ENCODE measurements at places on chromosomes 5 and 9. TPM values are rescaled to one million over a fixed set of nuclear protein-coding genes. Genes with fewer than 3 reads are reported as not detected.

DNA sequence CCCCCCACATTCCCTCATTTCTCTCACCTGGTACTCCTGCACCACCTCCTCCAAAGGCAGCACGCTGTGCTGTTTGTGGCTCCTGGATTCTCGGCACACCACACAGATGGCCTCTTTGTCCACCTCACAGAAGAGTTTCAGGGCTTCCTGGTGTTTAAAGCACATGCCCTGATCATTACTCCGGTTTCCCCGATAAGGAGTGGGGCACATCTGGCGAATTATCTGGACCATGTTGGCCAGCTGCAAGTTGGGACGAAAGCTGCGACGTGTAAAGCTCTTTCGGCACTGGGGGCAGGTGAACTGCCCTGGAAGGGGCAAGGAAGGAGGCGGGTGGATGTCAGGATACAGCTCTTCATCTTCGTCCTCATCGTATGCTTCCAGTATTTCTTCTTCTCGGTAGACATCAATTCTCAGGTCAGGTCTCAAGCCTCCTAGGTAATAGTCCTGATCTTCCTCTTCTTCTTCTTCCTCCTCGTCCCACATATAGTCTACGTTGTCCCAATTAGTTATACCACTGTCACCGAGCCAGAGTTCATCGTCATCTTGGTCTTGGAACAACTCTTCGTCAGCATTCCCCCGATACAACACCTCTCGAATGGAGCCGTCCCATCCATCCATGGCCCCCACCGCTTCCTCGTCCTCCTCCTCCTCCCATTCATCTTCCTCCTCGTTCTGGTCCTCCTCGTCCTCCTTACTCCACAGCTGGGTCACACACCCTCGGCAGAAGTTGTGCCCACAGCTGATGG lies 796 bp downstream of the TRIM52 start:
- H3K27me3 ChIP-seq: no peaks in the 10 kb centered on the region
- DNase-seq: peak; percentile 45

- H3K27me3 ChIP-seq: no peaks in the 10 kb centered on the region
- DNase-seq: no peak
- H3K36me3 ChIP-seq: no peaks in the 10 kb centered on the region
- H3K4me3 ChIP-seq: no peak overlapping the region
These were observed 318.5 kb downstream of the CDK5RAP2 start for GRCh38 chr9:120261419-120261818.

Gene IFNA13
- total RNA-seq: not detected

DNA sequence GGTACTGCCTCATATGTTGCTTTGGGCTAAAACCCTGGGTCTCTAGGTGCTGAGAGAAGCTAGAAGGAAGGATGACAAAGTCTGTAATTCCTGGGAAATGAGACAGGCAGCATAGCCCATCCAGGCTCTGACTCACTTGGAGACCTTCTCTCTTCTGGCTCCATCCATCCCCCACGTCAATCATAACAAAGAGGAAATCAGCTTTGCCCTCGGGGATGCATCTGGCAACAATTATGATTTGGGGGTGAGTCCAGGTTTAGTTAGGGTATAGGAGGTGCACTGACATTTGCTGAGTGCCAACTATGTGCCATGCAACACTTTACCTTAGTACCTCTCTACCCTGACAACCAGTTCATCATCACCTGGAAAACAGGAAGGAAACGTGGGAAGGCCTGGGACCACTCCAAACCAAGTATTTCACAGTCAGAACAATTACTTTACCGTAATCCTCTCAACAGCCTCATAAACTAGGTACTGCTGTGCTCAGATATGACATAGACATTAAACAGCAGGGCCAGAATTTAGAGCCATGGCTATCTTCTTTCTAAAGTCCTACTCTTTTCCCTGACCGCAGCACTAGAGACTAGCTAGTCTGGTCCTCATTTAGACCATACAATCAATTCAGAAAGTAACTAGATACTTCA lies 39.1 kb upstream of the GZMA start:
- H3K4me3 ChIP-seq: no peak overlapping the region
- no peaks in the 10 kb centered on the region for H3K27me3 ChIP-seq
- H3K36me3 ChIP-seq: no peaks in the 10 kb centered on the region
- no peak overlapping the region for H3K27ac ChIP-seq
- no peak for DNase-seq
- H3K4me1 ChIP-seq: no peaks in the 10 kb centered on the region

GRCh38 chr5:154516475-154516874 lies 38.4 kb upstream of the HAND1 start:
- no peaks in the 10 kb centered on the region for H3K4me1 ChIP-seq
- no peak for DNase-seq
- H3K27ac ChIP-seq: no peak overlapping the region
- no peak overlapping the region for H3K4me3 ChIP-seq

DNA sequence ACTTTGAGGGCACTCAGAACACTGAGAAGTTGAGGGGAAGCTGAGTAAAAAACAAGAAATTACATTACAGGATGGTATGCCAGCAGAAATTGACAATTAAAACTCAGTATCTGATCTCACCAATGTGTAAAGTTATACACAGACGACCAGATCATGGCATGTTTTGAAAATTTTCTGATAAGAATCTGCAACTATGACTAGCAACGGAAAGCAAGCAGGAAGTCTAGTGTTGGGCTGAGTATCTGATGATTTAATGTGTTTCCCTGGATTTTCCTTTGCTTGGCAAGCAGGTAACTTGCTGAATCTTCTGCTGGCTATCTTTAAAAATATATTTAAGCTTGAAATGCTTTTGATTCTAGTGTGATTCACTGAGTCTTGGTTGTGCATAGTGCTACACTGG lies 5.2 kb upstream of the GCNT4 start:
- no peaks in the 10 kb centered on the region for H3K36me3 ChIP-seq
- H3K4me3 ChIP-seq: no peak overlapping the region
- H3K27ac ChIP-seq: no peak overlapping the region
- no peak for DNase-seq
- H3K27me3 ChIP-seq: peaks cover 18% of the 10 kb centered on the region

Measured in H1 (cell line).